ENCODE measurements at places on chromosomes 11 and 22. TPM values are rescaled to one million over a fixed set of nuclear protein-coding genes. Genes with fewer than 3 reads are reported as not detected.

DNA sequence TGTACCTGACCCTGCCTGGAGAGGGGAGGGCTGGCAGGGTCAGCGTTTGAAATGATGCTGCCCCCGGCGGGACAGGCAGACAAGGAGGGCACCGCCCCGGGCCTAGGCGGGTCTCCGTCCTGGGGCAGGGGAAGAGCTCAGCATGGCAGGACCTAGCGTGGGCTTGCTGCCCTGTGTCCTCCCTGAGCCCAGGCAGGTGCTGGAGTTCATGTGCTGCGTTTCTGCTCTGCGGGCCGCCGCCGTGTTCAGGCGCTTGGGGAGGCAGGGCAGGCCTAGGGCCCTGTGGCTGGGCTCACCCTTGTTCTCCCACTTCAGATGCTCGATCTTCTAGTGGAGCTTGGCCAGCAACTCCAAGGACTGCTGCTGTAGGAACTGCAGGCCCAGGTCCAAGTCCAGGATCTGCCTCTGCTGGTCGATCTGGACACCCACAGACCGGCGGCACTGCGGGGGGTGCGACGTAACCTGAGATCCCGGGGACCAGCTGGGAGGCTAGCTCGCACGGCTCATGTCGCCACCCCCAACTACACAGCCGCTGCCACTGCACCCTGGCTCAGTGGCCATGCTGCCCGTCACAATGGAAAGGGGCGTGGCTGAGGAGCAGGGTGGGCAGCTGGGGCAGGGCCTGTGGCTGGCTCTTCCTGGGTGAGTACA, 84.4 kb downstream of the MED15 start:
- H3K36me3 ChIP-seq, result peaks cover under 1% of the 10 kb centered on the region
- no peaks in the 10 kb centered on the region for H3K27me3 ChIP-seq
- DNase-seq, result peak; percentile 85

DNA sequence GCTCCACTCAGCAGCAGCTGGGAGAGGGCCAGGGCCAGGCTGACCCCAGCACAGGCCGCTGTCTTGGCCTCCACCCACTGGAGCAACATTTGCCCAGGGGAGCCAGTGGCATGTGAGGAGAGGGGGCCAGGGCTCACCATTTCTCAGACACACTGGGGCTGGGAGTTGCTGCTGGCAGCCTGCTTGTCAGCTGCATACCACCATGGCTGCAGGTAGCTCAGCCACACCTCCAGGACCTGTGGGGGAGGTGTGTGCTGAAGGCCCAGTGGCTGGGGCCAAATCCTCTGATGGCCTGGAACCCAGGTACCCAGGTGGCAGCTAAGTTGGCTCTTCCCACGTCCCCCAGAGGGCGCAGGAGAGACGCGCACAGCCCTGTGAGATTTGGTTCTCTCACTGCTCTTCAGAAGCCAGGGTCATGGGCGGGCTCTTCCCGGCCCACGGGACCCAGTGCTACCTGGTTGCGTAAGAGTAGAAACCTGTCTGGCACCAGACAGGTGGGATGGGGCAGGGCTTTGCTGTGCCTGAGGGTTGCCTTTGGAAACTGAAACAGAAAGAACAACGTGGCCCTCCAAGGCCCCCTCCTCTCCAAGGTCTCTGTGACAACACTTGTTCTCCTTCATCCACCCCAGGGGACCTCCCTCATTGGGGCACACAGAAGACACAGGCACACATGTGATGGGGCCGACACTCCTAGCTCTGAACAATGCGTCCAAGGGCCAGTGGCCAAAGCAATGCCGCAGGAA, 98.8 kb downstream of the MED15 start:
- no peak overlapping the region for H3K27ac ChIP-seq
- no peak for DNase-seq
- no peaks in the 10 kb centered on the region for H3K4me1 ChIP-seq
- no peaks in the 10 kb centered on the region for H3K27me3 ChIP-seq
- no peaks in the 10 kb centered on the region for H3K36me3 ChIP-seq
- no peak overlapping the region for H3K4me3 ChIP-seq

DNA sequence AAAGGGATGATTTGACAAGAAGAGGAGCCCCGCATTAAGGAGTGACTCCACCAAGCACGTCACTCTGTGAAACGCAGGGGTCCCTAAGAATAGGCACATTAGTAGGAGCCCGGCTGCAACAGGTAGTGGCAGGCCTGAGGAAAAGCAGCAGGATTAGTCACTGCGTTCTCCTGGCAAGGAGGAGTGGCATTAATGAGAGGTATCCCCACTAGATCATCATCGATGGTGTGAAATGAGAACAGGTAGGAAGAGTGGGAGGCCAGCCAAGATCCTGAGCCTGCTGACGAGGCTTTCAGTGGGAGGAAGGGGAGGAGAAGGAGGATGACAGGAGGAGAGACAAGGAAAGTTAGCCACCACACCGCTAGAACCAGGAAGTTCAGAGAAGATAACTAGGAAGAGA, 38.6 kb downstream of the NRXN2 start:
- no peak for DNase-seq
- no peak overlapping the region for H3K27ac ChIP-seq
- no peak overlapping the region for H3K4me3 ChIP-seq

- H3K27me3 ChIP-seq, result no peaks in the 10 kb centered on the region
- H3K27ac ChIP-seq, result peak overlapping the region; percentile 68
- DNase-seq, result no peak
These were observed 2.1 kb downstream of the CD44 start for GRCh38 chr11:35141071-35141470.

DNA sequence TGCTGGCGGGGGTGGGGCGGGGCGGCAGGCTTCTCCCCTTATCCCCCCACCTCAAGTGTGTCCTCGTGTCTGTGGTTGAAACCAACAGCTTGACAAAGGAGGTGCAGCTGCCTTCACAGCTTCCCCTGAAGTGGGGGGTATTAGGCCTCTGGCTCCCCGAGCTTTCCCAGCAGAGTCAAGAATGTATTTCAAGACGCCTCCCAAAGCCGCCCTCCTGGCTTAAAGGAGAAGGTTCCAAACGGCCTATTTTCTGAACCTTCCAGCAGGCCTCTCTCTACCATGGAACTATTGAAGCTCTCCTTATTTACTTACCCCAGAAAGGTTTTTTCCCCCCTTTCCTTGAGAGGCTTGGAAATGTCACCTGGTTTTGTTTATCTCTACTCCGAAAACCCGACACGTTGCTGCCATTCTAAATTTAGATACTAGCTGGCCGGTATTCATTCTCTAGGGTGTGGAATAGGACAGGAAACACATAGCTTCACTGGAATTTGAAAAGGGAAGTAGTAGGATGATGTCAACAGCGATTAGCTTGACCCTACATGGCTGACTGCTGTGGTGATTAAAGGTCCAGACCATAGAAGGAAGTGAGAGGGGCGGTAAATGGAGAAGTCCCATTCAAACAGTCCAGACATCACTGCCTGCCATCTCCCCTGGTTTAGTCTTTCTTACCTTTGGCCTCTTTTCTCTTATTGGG, 671 bp upstream of the PICALM start:
- H3K27me3 ChIP-seq, result no peaks in the 10 kb centered on the region
- no peak for DNase-seq
- H3K4me1 ChIP-seq, result peaks cover 40% of the 10 kb centered on the region
- H3K4me3 ChIP-seq, result peak overlapping the region; percentile 71
- peak overlapping the region; percentile 100 for H3K27ac ChIP-seq

GRCh38 chr11:33920838-33921613, 29.1 kb upstream of the LMO2 start:
- no peak overlapping the region for H3K27ac ChIP-seq
- peaks cover 17% of the 10 kb centered on the region for H3K27me3 ChIP-seq
- no peaks in the 10 kb centered on the region for H3K36me3 ChIP-seq
- H3K4me1 ChIP-seq, result no peaks in the 10 kb centered on the region

GRCh38 chr11:131204765-131205380, 165.5 kb upstream of the NTM start:
- H3K4me3 ChIP-seq, result no peak overlapping the region
- no peaks in the 10 kb centered on the region for H3K36me3 ChIP-seq
- H3K27ac ChIP-seq, result no peak overlapping the region
- no peak for DNase-seq

DNA sequence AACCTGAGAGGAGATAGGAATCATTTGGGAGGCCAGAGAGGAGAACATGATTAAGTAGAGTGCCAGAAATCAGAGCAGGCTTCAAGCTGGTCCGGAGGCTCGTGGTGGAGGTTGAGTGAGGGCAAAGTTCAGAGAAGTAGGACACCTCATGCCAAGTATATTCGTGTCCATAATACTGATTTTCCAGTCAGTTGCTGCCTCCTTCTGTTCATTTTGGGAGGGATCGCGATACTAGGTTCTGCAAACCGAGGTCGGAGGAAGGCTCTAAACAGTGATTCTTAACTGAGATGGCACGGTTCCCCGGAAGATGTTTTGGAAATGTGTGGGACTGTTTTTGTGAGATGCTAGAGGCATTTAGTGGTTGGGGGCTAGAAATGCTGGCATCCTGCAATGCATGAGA, 13.6 kb upstream of the CD3E start:
- H3K27ac ChIP-seq, result no peak overlapping the region
- no peaks in the 10 kb centered on the region for H3K36me3 ChIP-seq
- no peak for DNase-seq
- H3K4me3 ChIP-seq, result no peak overlapping the region
- H3K4me1 ChIP-seq, result no peaks in the 10 kb centered on the region
- H3K27me3 ChIP-seq, result peaks cover 47% of the 10 kb centered on the region

GRCh38 chr11:88202498-88202897, 27.3 kb upstream of the RAB38 start:
- no peak for DNase-seq
- no peak overlapping the region for H3K27ac ChIP-seq
- no peaks in the 10 kb centered on the region for H3K36me3 ChIP-seq
- no peaks in the 10 kb centered on the region for H3K4me1 ChIP-seq
- H3K27me3 ChIP-seq, result peaks cover 6% of the 10 kb centered on the region

- peaks cover 2% of the 10 kb centered on the region for H3K36me3 ChIP-seq
- peaks cover 12% of the 10 kb centered on the region for H3K4me1 ChIP-seq
- no peak for DNase-seq
- H3K4me3 ChIP-seq, result peak overlapping the region; percentile 89
These were observed 804 bp downstream of the ACER3 start for GRCh38 chr11:76861490-76861953.

DNA sequence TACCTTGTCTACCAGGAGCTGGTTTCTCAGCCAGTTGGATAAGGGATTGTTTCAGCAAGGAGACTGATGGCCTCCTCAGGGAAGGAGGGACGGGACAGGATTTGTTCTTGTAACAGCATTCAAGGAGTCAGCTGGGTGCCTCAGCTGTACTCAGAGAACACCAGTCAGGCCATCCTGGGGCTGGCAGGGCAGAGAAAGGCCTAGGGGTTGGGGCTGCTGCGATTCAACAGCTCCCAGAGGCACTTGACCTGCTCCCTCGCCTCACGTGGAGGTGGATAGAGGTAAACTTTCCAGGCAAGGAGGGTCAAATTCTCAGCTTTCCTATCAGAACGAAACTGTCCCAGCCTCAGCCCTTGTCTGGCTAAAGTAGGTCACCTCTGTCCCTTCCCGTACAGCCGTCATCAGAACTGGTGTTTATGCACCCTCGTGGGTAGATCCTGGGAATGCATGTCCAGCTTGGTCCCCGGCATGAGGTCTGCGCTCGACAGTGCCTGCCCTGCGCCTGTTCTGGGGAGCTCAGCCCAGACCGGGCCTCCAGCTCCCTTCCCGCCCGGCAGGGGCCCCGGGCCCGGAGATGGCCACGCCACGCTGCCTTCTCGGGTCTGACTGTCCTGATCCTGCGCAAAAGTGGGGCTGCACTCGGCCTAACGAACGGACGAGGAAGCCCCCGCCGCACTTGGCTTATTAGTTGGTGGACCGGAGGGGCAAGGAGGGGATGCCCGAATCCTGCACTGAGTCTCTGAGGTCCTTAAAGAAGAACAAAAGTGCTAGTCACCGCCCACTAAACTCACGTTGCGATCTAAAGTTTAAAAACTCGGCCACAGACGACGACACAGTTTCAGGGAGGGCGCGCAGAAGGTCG, 762 bp upstream of the CCDC134 start:
- peak overlapping the region; percentile 94 for H3K4me3 ChIP-seq
- H3K4me1 ChIP-seq, result peaks cover 22% of the 10 kb centered on the region
- H3K27ac ChIP-seq, result peak overlapping the region; percentile 86
- DNase-seq, result no peak
- H3K27me3 ChIP-seq, result no peaks in the 10 kb centered on the region

DNA sequence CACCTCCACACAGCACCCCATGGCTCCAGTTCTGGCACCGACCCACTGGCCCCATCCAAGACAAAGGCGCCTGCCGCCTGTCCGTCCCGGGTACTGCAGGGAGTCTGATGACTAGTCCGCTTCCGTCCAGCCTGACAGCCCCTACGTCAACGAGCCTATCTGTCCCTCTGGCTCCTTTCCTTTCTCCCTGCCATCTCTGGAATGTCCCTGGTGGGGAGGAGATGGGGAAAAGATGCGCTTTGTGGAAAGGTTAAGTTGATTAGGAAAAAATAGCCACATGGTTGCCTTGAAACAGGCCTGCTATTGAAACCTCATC, 10.4 kb downstream of the PDGFB start:
- H3K4me1 ChIP-seq, result peaks cover 54% of the 10 kb centered on the region
- H3K27me3 ChIP-seq, result no peaks in the 10 kb centered on the region
- peak overlapping the region; percentile 69 for H3K27ac ChIP-seq
- peaks cover under 1% of the 10 kb centered on the region for H3K36me3 ChIP-seq

- peaks cover 2% of the 10 kb centered on the region for H3K27me3 ChIP-seq
- no peaks in the 10 kb centered on the region for H3K36me3 ChIP-seq
- DNase-seq, result no peak
- no peaks in the 10 kb centered on the region for H3K4me1 ChIP-seq
These were observed 125.6 kb downstream of the AASDHPPT start for GRCh38 chr11:106202935-106203620.

GRCh38 chr11:91703042-91703441, 521.6 kb upstream of the FAT3 start:
- DNase-seq, result no peak
- no peak overlapping the region for H3K4me3 ChIP-seq

- no peak for DNase-seq
- H3K27me3 ChIP-seq, result peaks cover 5% of the 10 kb centered on the region
- no peaks in the 10 kb centered on the region for H3K36me3 ChIP-seq
- H3K4me3 ChIP-seq, result no peak overlapping the region
These were observed 24.6 kb upstream of the CARD18 start for GRCh38 chr11:105164208-105164607.

DNA sequence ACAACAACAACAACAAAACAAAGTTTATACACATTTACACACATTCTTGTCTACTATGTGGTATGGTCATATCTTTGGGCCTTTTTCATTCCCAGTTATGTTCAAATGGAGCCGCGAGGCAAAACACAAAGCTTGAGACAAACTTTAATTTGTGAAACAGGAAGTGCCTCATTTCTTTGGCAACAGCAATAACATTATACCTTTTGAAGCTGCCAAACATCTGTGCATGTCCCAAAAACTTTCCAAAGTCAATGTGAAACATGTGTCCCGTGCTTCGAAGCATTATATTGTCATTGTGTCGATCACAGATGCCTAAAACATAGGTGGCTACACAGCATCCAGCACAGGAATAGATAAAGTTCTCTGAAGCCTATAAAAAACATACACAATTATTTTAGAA, 25.0 kb upstream of the RPS13 start:
- H3K4me3 ChIP-seq, result no peak overlapping the region
- H3K4me1 ChIP-seq, result no peaks in the 10 kb centered on the region
- no peak for DNase-seq
- peaks cover 14% of the 10 kb centered on the region for H3K36me3 ChIP-seq

The LSP1 gene
- 7.4 TPM for total RNA-seq

The YPEL4 gene
- not detected for total RNA-seq

The DKK3 gene
- total RNA-seq, result 575 TPM

The PLAAT5 gene
- 0.10 TPM for total RNA-seq

The NLRP14 gene
- total RNA-seq, result not detected

Measured in chondrocyte (in vitro differentiated cells).